ENCODE measurements at places on chromosomes 13 and 19.

- DNase-seq: peak; percentile 5
Measured at GRCh38 chr13:86445206-86445605, 646.0 kb upstream of the SLITRK6 start.

DNA sequence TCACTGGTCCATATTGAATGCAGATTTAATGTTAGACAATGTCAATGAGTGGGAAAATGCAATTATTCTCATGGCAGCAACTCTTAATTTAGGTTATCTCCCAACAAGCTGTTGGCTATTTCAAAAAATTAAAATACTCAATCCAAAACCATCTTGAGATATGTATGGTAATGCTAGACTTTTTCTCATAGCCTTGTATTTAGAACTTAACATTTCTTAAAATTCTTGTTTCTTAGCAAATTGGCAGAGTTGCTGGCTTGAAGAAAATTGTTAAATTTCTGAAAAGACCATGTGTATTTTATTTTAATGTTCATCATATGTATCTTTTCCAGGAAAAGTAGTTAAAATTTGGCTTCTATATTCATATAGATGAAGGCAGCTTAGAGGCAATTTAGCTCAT is 1355.1 kb downstream of the PCDH9 start:
- no peak for DNase-seq

DNA sequence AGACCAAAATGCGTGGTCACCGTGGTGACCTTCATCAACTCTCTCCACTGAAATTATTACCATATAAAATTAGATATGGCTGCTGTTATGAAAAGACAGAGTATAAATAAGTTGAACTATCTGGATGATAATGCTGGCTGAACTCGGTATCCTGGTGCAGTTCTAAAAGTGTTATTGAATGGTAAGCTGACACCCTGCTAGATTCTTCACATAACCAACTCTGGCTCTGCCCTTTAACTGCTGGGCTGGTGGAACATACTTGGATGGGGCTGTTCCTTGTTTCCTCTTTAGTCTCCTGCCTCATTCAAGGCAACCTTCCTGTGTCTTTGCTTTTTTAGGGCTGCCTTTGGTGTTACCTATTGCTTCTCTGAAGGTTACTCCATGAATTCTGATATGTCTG is 106.9 kb downstream of the FGF9 start:
- DNase-seq: no peak

DNA sequence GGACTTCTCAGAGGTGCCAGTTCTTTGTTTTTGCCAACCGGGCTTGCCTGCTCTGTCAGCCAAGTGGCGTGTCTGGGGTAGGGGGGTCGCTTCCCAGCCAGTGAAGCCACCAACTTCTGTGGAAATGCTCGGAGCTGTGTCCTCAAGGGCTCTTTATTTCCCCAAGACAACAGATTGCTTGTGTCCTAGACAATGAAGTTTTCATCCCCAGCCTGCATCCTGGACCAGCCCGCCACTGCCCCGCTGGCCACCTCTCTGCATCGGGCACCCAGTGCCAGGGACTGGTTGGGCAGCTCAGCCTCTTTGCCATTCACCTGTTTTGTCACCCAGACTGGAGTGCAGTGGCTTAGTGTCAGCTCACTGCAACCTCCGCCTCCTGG is 3.7 kb downstream of the RAB11B start:
- DNase-seq: no peak

- DNase-seq: no peak
Measured at GRCh38 chr13:27961227-27962085, 7.7 kb downstream of the CDX2 start.
